ENCODE measurements at places on chromosomes 2 and 18. TPM values are rescaled to one million over a fixed set of nuclear protein-coding genes. Genes with fewer than 3 reads are reported as not detected.

DNA sequence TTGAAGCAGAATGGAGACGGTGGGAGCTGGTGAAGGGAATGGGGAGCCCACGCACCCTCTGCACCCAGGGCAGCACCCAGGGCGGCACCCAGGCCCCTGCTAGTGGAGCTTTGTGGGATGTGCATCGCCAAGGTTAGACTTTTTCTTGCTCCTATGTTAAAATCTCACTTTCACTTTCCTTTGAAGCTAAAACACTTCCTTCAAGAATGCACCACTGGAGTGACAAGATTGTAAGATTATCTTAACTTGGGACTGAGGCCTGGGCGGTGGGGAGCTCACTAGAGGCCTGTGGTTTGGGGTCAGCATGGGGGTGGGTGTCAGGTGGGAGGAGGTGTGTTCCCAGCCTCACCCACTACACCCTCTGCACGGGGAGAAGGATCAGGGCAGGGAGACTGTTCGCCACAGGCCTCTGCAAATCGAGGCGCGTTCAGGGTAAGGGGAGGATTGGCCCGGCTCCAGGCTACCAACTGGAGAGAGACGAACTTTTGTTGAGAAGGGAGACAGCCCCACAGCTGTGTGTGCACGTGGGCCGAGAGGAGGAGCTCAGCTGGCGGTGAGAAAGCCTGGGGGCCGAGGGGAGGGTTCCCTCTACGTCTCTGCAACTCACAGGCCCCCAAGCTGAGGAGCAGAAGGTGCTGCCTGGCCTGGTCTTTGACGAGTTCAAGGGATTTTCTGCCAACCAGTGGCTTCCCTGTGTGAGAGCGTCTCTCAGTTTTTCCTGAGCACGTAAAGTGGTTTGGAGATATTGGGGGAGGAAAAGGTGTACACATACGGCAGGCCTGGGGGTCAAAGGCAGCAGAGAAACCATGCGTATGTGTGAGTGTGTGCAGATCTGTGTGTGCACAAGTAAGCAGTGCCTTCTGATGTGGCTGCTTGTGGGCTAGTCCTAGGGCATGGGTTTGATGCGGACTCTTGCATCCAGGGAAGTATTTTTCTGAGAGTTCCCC, 147.7 kb downstream of the KLHL29 start:
- H3K4me1 ChIP-seq: peaks cover 32% of the 10 kb centered on the region
- no peaks in the 10 kb centered on the region for H3K36me3 ChIP-seq
- no peak for DNase-seq
- no peak overlapping the region for H3K27ac ChIP-seq
- no peaks in the 10 kb centered on the region for H3K27me3 ChIP-seq

DNA sequence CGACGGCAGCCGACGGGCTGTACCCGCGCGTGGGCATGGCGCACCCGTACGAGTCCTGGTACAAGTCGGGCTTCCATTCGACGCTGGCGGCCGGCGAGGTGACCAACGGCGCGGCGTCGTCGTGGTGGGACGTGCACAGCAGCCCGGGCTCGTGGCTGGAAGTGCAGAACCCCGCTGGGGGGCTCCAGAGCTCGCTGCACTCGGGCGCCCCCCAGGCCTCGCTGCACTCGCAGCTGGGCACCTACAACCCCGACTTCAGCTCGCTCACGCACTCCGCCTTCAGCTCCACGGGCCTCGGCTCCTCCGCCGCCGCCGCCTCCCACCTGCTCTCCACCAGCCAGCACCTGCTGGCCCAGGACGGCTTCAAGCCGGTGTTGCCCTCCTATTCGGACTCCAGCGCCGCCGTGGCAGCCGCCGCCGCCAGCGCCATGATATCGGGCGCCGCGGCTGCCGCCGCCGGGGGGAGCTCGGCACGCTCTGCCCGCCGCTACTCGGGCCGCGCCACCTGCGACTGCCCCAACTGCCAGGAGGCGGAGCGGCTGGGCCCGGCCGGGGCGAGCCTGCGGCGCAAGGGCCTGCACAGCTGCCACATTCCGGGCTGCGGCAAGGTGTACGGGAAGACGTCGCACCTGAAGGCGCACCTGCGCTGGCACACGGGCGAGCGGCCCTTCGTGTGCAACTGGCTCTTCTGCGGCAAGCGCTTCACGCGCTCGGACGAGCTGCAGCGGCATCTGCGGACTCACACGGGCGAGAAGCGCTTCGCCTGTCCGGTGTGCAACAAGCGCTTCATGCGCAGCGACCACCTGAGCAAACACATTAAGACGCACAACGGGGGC, 2.0 kb downstream of the SP9 start:
- no peak overlapping the region for H3K27ac ChIP-seq
- no peaks in the 10 kb centered on the region for H3K36me3 ChIP-seq
- peaks cover 60% of the 10 kb centered on the region for H3K4me1 ChIP-seq

- H3K27me3 ChIP-seq: no peaks in the 10 kb centered on the region
- H3K4me1 ChIP-seq: no peaks in the 10 kb centered on the region
- no peaks in the 10 kb centered on the region for H3K36me3 ChIP-seq
- H3K27ac ChIP-seq: no peak overlapping the region
- DNase-seq: no peak
Measured at GRCh38 chr2:239814116-239814860, 210.9 kb downstream of the NDUFA10 start.

DNA sequence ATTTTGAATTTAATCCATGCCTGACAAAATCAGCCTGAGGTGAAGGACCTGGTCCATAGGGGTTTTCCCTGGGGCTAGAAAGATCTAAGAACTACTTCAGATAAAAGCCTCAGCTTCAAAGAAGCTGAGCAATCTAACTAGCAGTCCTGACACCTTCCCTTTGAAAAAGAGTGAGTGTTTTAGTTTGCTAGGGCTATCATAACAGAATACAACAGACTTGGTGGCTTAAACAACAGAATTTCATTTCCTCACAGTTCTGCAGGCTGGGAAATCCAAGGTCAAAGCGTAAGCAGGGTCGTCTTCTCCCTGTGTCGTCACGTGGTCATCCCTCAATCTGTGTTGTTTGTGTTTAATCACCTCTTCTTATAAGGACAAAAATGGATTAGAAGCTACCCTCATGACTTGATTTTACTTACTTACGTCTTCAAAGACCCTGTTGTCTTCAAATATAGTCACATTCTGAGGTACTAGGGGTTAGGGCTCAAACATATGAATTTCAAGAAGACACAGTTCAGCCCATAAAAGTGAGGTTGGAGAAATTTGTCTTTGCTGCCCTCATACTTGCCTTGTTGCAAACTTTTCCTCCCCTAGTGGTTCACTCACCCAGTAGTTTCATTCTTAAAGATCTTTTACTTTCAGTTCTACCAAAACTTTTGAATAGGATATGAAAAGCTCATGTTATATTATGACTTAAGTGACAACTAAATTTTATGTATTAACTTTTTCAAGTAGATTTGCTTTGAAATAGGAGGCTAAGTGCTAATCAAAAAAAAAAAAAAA, 673.8 kb downstream of the ARHGAP15 start:
- no peak overlapping the region for H3K4me3 ChIP-seq
- no peak for DNase-seq
- no peaks in the 10 kb centered on the region for H3K27me3 ChIP-seq
- H3K27ac ChIP-seq: no peak overlapping the region
- peaks cover 5% of the 10 kb centered on the region for H3K4me1 ChIP-seq
- no peaks in the 10 kb centered on the region for H3K36me3 ChIP-seq

- H3K36me3 ChIP-seq: no peaks in the 10 kb centered on the region
- no peak for DNase-seq
- H3K27me3 ChIP-seq: no peaks in the 10 kb centered on the region
- no peak overlapping the region for H3K27ac ChIP-seq
- H3K4me3 ChIP-seq: no peak overlapping the region
Measured at GRCh38 chr2:2638547-2639220, 307.6 kb upstream of the MYT1L start.

The SLC5A7 gene
- total RNA-seq: 0.04 TPM
